Cardiac ventricle fibroblast (primary cell): ENCODE measurements at places on chromosomes 1 and 21. TPM values are rescaled to one million over a fixed set of nuclear protein-coding genes. Genes with fewer than 3 reads are reported as not detected.

The TRABD2B gene
- 0.44 and 0.69 TPM in 2 replicates for total RNA-seq

The OR10T2 gene
- total RNA-seq: not detected in 2 replicates

The PPIAL4G gene
- not detected in 2 replicates for total RNA-seq

The RIPPLY3 gene
- total RNA-seq: not detected in 2 replicates

The RNU1-1 gene
- under 0.01 TPM in 2 replicates for total RNA-seq

The TNFRSF9 gene
- total RNA-seq: 0.93 TPM in 1 of 2 replicates, not detected in the other

The AQP10 gene
- not detected in 2 replicates for total RNA-seq

The CRYAA gene
- total RNA-seq: not detected in 2 replicates

The L1TD1 gene
- not detected in 2 replicates for total RNA-seq

The C1QTNF12 gene
- 0.25 and 0.93 TPM in 2 replicates for total RNA-seq

The LCE1A gene
- total RNA-seq: not detected in 2 replicates

The HPDL gene
- 0.83 and 2.9 TPM in 2 replicates for total RNA-seq
